ENCODE measurements at places on chromosomes 7 and 10.

DNA sequence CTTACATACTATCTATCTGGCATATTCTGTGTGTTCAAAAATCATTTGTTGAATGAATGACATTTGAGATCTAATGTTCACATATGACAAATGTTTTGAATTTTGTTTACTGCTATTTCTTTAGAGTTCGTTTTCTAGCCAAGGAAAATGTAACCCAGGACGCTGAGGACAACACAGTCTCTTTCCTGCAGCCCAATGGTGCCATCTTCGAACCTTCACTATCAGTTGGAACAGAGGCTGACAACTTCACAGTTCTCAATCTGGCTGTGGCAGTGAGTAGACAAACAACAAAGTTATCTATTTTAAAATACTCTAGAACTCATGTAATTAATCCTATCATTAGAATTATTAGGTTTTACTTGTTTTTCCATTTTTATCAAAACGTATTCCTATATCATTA is 22.5 kb downstream of the CD36 start:
- no peak overlapping the region for H3K4me3 ChIP-seq
- H3K27me3 ChIP-seq, result no peaks in the 10 kb centered on the region
- no peaks in the 10 kb centered on the region for H3K36me3 ChIP-seq
- no peaks in the 10 kb centered on the region for H3K4me1 ChIP-seq

DNA sequence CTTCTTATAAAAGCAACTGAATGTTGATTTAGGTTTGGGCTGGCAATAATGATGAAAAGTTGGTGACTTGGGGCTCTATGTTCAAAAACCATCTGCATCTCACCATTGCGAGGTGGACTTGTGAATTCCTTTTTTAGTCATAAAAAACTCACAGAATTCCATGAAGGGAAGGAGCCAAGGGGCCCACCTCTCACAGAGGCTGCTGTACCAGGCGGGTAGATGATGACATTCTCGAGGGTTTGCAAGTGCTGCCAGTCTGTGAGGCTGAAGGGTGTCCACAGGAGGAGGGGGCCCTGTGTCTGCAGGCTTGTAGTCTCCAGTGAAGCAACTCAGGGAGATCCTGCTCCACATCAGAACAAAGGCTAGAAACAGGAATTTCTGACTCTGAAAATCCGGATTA is 195.5 kb upstream of the ZNF32 start:
- no peak for ATAC-seq
- peak overlapping the region; percentile 28 for H3K27ac ChIP-seq
- no peak overlapping the region for H3K4me3 ChIP-seq
- H3K4me1 ChIP-seq, result peaks cover 32% of the 10 kb centered on the region
- no peaks in the 10 kb centered on the region for H3K36me3 ChIP-seq
- H3K27me3 ChIP-seq, result no peaks in the 10 kb centered on the region

GRCh38 chr7:23012908-23013714 is 819 bp downstream of the HYCC1 start:
- peak overlapping the region; percentile 89 for H3K4me3 ChIP-seq
- H3K27ac ChIP-seq, result peak overlapping the region; percentile 93
- no peaks in the 10 kb centered on the region for H3K27me3 ChIP-seq
- ATAC-seq, result peak; percentile 5

- peaks cover 60% of the 10 kb centered on the region for H3K27me3 ChIP-seq
- peak; percentile 59 for ATAC-seq
- H3K36me3 ChIP-seq, result no peaks in the 10 kb centered on the region
Observed at GRCh38 chr10:52313933-52314821, at the start of gene DKK1. Gene DKK1, plus strand, starts transcription at chr10:52314281. Its CDS starts 154 bp downstream, at chr10:52314435.

DNA sequence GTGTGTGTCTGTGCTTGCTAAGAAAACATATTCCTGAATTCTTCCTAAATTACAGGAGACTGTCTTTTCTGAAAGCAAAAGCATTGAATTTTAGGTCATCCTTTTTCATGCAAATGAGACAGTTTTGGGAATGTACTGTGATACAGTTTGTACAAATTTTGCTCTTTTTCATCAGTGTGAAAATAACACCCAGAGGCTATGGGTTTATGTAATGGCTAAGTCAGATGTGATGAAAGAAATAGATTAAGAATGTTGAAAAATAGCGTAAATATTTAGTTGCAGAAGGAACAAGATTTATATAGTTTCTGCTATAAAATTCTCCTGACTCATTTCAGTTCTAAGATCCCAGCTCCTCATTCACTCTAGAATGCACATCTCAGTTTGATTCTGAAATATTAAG is 24.6 kb downstream of the POM121L12 start:
- ATAC-seq, result no peak
- no peak overlapping the region for H3K4me3 ChIP-seq
- H3K27ac ChIP-seq, result no peak overlapping the region
- no peaks in the 10 kb centered on the region for H3K27me3 ChIP-seq
- no peaks in the 10 kb centered on the region for H3K36me3 ChIP-seq

GRCh38 chr7:71817916-71818315 is 594.2 kb downstream of the CALN1 start:
- no peak overlapping the region for H3K4me3 ChIP-seq
- H3K27me3 ChIP-seq, result no peaks in the 10 kb centered on the region
- H3K27ac ChIP-seq, result no peak overlapping the region
- H3K36me3 ChIP-seq, result no peaks in the 10 kb centered on the region

DNA sequence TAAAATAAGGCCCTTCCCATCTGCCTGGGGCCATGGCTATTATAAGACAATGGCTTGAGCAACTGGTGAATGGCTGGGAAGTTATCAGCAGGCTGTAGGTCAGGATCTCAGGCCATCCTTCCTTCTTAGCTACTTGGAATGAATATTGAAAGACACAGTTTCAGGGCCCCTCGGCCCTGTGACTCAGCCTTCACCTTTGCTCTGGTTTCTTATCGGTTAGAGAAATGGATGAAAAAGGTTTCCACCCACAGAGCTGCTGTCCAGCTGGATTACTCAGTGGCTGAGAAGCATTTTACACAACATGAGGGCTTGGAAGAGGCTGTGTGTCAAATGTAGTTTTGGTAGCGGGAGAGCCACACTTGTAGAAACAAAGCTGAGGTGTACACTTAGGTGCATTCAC is 9.4 kb downstream of the ACSL5 start:
- H3K36me3 ChIP-seq, result no peaks in the 10 kb centered on the region
- peak; percentile 46 for ATAC-seq
- H3K27ac ChIP-seq, result no peak overlapping the region
- H3K4me1 ChIP-seq, result no peaks in the 10 kb centered on the region

DNA sequence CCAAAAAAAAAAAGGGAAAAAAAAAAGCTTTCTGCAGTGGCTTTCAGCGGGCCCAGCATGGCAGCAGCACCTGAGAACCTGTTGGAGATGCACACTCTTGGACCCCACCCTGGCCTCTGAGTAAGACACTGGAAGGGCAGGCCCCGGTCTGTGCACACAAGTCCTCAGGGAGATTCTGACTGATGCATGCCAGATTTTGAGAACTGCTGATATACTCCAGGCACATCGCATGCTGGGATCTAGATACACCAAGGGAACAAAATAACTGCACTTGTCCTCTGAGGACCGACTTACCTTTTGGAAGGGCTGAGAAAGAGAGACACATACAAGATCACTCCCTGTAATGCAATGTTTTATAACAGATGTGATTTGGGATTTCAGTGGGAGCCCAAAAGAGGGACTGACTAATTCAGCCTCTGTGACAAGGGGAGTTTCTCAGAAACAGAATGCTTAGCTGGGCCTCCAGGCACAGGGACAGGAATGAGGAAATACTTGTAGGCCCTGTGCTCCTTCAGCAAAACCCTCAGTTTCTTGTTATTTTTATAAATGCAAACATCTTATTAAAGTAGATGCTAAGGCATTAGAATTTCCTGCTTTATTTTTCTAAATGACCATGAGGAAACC is 8.2 kb downstream of the EGFR start:
- no peaks in the 10 kb centered on the region for H3K27me3 ChIP-seq
- H3K36me3 ChIP-seq, result no peaks in the 10 kb centered on the region
- peaks cover 97% of the 10 kb centered on the region for H3K4me1 ChIP-seq
- ATAC-seq, result peak; percentile 53

DNA sequence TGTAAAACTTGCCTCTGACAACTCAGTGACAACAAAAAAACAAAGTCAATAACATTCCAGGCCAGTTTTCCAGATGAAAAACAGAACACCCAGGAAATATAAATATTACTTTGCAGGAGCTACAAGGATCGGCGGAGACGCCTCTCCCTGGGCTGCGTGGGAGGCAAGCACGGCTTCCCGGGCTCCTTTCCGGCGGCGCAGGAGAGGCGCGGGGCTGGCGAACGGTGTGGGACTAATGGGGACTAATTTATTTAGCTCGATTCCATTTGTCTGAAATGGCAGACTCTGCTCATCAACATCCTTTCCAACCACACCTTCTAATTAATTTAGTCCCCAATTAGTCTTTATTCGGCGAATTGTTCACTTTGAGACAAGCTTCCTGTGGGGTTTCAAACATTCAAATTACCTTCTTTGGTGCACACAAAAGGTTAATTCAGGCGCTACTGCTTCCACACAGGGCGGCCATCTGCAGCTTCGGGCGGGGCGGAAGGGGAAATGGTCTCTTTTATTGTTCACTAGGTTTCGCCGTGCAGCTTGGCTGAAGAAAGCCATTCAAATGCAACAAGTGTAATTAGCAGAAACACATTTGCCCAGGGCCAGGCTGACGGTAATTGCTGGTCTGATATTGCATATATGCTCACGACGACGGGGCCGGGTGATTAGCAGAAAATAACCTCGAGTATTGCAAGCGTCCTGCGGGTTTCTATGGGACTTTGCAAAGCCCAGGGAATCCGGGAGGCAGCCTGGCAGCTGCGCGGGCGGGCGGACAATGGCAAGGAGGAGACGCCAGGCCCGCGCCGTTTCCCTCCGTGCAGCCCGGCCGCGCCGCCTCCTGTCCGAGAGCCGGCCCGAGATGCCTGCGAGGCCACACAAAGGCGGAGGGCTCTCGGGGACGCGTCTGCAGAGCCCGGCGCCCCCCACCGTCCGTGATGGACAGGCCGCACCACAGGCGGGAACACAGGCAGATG is 270.1 kb downstream of the PTPRN2 start:
- H3K4me1 ChIP-seq, result no peaks in the 10 kb centered on the region
- peak overlapping the region; percentile 20 for H3K4me3 ChIP-seq
- peaks cover 52% of the 10 kb centered on the region for H3K27me3 ChIP-seq
- no peaks in the 10 kb centered on the region for H3K36me3 ChIP-seq
- ATAC-seq, result no peak

- no peak overlapping the region for H3K4me3 ChIP-seq
- no peak overlapping the region for H3K27ac ChIP-seq
- no peaks in the 10 kb centered on the region for H3K27me3 ChIP-seq
- no peaks in the 10 kb centered on the region for H3K36me3 ChIP-seq
Observed at GRCh38 chr7:31955021-31955420, 115.2 kb downstream of the PDE1C start.

DNA sequence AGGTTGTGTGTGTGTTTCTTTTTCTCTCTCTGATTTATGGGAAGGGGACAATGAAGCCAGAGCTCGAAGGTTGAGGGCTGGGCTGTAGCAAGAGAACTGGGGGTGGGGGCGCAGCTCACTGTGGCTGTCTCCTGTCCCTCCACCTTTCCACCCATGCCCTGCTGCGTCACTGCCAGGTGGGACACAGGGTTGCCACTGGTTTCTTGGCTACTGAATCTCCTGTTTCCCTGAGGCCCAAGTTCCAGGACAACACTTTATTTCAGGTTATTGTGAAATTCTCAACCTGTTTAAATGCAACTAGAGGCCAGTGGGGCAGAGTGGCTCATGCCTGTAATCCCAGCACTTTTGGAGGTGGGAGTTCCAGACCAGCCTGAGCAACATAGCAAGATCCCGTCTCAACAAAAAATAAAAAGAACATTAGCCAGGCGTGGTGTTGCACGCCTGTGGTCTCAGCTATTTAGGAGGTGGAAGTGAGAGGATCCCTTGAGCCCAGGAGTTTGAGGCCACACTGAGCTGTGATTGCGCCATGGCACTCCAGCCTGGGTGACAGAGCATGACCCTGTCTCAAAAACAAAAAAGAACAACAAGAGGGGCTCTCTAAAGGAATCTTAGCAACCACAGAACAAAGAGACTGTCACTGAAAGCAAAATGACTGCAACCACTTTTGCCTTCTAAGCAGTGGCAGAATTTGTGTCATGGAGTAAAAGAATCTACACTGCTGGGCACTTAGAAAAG is 22.6 kb downstream of the TBATA start:
- H3K4me3 ChIP-seq, result no peak overlapping the region
- H3K4me1 ChIP-seq, result peaks cover 7% of the 10 kb centered on the region
- peaks cover 9% of the 10 kb centered on the region for H3K27me3 ChIP-seq
- no peaks in the 10 kb centered on the region for H3K36me3 ChIP-seq
- H3K27ac ChIP-seq, result no peak overlapping the region

DNA sequence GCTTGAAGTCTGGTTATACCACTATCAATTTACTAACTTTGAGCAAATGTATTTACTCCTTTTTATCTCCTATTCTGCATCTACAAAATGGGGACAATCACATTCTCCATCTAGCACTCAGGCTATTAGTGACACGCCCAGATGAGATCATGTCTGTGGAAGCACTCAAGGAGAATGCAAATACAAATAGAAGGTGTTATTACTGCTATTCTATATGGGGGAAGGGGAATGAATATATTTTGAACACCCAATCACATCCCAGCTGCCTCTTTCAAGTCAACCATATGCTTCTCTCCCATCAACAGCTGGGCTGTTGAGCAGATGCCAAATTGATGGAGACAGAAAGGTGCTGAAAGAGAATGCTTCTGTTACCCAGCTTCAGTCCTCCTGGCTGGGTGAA is 23.5 kb downstream of the SGMS1 start:
- ATAC-seq, result no peak
- no peak overlapping the region for H3K27ac ChIP-seq
- H3K27me3 ChIP-seq, result no peaks in the 10 kb centered on the region
- no peaks in the 10 kb centered on the region for H3K36me3 ChIP-seq
- peaks cover 69% of the 10 kb centered on the region for H3K4me1 ChIP-seq

DNA sequence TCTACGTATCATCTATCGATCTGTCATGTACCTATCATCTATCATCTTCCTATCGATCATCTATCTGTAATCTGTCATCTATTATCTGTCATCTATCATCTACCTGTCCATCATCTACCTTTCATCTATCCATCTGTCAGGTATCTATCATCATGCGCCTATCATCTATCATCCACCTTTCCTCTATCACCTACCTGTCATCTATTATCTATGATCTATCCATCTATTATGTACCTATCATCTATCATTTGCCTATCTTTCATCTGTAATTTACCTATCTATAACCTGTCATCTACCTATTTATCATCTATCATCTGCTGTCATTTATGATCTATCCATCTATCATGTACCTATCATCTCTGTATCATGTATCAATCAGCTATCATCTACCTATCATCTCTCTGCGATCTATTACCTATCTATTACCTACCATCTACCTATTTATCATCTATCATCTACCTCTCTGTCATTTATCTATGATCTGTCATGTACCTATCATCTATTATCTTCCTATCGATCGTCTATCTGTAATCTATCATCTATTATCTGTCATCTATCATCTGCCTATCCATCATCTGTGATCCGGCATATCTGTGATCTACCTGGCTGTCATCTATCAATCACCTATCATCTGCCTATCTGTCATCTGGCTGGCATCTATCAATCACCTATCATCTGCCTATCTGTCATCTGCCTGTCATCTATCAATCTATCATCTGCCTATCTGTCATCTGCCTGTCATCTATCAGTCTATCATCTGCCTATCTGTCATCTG is 1.6 kb upstream of the VIPR2 start:
- no peak overlapping the region for H3K27ac ChIP-seq
- no peaks in the 10 kb centered on the region for H3K36me3 ChIP-seq
- peaks cover 24% of the 10 kb centered on the region for H3K27me3 ChIP-seq
- H3K4me3 ChIP-seq, result no peak overlapping the region

- no peak for ATAC-seq
- no peaks in the 10 kb centered on the region for H3K27me3 ChIP-seq
- H3K36me3 ChIP-seq, result no peaks in the 10 kb centered on the region
- no peak overlapping the region for H3K27ac ChIP-seq
- no peaks in the 10 kb centered on the region for H3K4me1 ChIP-seq
- no peak overlapping the region for H3K4me3 ChIP-seq
Observed at GRCh38 chr7:79523436-79523835, 70.0 kb upstream of the MAGI2 start.

Measured in gastroesophageal sphincter (tissue), 4 donors.